CD4-positive, alpha-beta T cell treated with Interleukin-15 for 1 hour (primary cell): ENCODE measurements at places on chromosomes 12 and 14.

DNA sequence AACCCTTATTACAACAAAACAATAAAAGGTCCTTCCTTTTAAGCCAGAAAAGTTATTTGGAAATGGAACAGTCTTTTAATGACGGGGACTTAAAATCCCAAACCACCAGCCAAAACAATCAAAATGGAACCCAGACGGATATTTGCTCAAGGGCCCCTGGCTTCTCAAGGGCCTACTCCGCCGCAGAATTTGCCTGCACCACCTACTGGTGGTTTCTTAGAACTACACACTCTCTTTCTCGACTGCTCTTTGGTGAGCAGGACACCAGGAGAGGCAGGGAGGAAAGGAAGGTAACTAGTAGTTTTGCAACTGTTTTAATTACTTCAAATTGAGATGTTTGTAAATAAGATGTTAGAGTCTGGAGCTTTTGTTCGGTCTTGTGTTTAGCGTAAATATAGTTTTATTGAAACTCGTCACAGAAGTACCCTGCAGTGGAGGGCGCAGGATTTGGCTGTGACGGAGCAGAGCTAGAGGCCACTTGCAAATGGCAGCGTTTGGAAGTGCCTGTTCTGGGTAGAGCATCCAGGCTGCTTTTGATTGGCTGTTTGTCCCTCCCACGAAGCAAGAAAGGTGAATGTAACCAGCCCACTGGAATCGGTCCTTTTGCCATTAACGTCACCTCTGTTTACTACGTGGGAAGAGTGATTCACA lies 238.5 kb downstream of the CACNA1C start:
- DNase-seq = no peak

DNA sequence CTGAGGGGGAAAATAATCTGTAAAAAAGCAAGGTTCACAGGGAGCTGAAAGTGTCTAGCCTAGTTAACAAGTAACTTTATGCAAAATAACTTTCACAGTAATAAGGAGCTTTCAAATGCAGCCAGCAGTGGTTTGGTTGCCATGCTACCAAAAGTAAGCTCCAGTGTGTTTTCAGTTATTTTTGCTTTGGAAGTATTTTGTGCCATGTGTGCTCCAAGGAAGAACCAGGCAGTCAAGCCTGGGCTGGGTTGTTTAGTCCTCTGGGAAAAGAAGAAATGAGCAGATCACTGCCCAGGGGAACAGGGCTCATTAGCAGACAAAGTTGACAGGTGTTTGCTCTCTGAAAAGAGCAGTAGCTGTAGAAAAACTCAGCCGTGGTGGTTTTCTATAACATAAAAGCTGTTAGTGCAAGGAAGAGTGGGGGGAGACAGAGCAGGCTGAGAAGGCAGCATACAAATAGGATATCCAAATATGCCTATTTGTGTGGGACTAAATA lies 92.8 kb upstream of the TMTC2 start:
- DNase-seq = no peak

DNA sequence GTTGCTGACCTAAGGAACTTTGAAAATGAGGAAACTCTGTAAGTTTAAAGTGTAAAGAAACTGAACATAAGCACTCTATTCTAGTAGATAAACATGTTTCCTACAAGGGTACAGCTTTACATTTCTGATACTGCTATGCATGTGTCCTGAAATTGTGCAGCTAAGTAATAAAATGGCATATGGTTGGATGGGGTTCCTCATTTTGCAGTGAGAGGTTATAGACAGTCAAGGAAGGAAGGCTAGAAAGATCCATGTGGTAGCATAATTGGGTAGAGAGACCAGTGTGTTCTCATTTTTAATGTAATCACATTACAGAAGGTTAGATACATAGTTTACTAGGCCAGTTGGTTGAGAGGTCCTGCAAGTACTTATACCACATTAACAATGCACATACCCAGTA lies 477.0 kb downstream of the TMEM121 start:
- no peak for DNase-seq

DNA sequence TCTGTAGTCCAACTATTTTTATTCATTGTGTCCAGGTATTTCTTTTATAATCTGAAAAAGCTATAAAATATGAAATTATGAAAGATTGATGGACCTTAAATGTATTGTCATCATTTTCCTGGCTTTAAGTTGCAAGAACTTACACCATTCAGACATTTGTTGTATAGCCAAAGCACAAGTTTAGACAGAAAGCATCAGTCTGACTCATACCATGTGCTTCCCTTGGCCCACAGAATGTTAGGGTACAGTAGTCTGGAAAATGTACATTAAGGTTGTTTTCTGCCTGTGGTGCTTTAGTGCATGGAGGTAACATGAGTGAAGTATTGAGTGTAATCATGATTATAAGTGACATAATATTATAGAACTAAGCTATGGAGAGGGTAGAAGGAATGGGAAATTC lies 1002.5 kb downstream of the BCL11B start:
- no peak for DNase-seq

DNA sequence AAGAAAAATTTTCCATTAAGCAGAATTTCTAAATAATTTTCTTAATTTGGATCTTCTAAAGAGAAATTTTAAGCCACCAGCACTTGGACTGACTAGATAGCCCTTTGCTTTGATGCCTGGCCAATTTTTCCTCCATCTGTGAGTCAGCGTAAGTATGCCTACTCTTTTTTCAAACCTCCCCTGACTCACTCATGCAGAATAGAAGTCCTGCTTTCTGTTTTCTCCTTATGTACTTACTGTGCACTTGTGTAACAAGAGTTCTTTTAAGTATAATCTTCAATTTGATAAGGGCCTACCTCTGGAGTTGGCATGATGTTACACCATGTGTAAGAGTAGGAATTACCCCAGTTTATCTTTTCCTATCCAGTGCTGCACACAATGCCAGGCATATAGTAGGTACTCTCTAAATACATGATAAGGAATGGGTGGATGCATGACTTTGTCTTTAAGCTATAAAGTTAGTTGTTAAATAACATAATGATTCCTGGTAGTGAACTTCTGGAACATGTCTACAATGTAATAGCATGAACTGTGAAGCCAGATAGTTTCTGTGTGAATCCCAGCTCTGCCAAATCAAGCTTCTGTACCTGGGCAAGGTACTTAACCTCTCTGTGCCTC lies 329.6 kb downstream of the TMTC2 start:
- no peak for DNase-seq

GRCh38 chr14:68495101-68496039 lies 297.5 kb downstream of the ZFP36L1 start:
- DNase-seq = no peak

DNA sequence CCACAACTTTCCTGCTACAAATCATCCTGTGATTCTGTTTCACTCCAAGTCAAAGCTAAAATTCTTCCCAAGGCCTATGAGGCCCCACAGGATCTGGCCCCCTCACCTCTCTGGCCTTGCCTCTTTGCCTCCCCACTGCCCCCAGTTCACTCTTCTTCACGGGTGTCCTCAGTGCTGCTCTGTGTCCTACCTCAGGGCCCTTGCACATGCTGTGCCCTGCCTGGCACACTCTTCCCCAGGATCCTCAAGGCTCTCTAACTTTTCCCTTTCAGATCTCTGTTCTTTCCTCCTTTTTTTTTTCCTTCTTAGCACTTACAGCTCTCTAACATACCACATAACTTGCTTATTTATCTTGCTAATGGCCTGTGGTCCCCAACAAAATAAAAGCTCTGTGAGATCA lies 29.2 kb downstream of the RASAL1 start:
- DNase-seq = no peak

- no peak for DNase-seq
Observed at GRCh38 chr14:63468294-63468693, 74.9 kb downstream of the PPP2R5E start.

- no peak for DNase-seq
Observed at GRCh38 chr14:36293824-36294223, 26.6 kb downstream of the MBIP start.

DNA sequence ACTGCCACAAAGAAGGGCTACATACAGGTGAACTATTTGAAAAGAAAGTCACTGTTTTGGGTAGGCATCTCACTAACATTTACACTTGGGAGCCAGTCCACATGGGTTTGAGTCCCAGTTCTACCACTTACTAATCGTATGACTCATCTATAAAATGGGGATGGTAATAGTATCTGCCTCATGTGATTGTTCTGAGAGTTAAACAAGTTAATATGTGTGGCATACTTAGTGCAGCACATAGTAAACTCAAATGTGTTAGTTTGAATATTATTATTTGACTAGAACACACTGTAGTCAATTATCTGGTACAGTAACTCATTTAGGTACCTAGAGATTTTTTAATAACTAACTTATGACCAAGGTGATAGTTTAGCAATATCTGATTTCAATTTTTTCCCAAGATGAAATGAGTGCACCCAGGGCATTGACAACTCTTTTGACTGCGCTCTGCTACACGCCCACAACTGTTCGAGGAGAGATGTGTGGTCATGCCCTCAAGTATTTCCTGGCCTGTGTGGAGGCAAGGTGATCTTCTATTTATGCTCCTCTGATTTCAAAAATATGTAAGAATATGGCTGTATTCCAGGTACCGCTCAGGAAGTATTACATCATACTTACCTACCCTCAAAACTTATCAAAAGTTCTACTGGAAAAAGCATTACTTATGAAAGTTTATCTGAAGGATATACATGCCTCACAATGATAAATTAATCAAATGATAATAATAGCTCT lies 210.6 kb upstream of the EGLN3 start:
- DNase-seq = no peak

DNA sequence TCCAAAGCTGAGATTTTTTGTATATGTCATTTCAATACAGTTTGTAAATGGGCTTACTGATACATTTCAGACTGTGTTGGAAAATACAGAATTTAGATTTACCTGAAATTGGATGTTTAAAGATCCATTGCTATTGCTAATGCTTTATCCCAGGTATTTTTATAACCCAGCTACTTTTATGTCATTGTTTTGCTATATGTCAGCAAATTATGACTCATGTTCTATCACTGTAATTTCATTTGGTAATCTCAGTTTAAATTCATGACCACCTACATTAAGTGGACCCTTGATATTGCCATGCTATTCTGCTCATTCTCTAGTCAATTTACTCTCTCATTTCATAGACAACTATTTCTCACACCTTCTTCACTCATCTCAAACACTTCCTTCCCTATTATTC lies 281.2 kb downstream of the IPO8 start:
- DNase-seq = no peak

DNA sequence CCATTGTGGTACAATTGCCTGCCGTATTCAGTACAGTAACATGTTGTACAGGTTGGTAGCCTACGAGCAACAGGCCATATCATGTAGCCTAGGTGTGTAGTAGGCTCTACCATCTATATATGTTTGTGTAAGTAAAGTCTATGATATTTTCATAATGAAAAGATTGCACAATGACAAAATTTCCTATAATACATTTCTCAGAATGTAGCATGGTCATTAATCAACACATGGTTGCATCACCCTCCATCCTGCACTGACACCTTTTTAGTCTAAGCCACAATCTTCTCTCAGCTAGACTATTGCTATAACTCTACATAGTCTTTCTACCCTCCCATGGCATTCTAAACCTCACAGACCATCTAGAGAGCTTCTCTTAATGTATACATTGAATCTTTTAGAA lies 158.5 kb upstream of the HMGA2 start:
- no peak for DNase-seq

DNA sequence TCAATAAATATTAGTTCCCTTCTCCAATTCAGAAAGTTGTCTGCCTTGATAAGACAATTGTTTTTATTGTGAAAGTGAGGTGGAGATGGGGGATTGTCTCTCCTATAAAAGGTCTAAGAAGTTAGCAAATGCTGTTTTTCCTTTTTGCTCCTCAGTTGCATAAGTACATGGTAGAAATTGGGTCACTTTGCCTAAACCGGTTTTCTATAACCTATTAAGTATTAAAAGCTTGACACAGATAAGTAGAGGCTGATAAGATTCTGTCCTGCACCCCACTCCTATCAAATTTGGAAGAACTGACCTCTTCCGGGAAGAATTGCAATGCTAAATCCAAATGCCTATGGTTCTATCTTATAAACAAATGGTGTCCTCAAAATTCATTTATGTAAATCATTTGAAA lies 7.0 kb downstream of the SLCO1B1 start:
- no peak for DNase-seq

DNA sequence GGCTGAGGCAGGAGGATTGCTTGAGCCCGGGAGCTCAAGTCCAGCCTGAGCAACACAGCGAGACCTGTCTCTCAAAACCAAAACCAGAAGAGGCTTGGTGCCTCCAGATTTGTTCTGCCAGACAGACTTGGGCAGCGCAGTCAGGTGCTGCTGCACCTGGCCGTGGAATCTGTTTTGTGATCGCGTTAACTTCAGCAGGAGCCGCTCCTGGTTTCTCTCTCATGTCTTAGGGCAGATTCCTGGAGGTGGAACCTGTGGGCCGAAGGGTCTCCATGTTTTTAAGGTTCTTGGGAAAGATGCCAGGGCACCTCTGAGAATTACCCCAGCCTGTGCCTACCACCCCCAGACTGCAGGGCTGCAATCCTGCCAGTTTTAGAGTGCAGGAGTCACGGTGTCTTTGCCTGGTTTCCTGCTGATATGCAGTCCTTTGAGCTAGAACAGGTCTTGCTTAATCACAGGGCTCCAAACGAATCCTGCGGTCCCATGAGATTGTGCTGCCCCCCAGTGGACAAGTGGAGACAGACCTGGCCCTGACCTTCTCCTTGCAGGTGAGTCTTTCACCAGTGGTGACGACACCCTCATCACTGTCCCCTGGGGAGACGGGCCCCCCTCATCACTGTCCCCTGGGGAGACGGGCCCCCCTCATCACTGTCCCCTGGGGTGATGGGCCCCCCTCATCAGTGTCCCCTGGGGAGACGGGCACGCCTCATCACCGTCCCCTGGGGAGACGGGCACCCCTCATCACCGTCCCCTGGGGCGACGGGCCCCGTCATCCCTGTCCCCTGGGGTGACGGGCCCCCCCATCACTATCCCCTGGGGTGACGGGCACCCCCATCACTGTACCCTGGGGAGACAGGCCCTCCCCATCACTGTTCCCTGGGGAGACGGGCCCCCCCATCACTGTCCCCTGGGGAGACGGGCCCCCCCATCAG lies 37.6 kb downstream of the PACS2 start:
- peak; percentile 88 for DNase-seq

DNA sequence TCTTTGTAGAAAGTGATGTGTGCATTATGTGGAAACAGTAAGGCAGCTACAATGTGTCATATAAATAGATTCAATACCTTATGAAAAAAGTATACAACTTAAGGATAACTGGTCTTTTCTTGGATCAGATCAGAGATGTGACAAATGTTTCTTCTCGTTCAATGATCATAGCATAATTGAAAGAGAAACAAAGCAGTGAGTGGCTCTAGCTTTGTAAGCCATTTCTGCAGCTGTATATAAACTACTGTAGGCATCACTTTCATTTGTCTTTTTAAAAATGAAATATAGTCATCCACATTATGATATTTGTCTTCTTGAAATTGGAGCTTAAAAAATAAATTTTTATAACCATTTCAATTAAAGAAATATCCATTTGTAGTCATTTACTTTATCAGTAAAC lies 63.8 kb upstream of the LMO3 start:
- no peak for DNase-seq

DNA sequence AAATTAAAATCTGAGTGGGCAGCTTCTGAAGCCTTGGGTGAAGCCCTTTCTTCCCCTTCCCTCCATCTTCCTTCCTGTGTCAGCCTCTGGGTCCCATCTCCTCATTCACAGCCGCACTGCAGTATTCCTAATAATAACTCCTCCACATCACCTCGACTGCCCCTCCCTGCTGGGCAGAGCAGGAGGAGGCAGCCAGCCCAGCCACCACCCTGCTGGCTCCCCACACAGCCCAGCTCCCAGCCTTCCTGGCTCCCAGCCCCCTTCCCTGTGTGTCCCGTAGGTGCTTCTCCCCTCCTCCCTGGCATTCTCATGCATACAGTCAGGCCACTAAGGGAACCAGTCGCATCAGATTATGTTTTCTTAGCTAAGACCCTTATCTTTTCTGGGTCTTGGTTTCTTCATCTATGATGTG lies 3.7 kb downstream of the IFFO1 start:
- no peak for DNase-seq

- DNase-seq = no peak
Observed at GRCh38 chr12:6820166-6820565, 1.5 kb upstream of the GPR162 start.
